Fibroblast of skin of right quadriceps (primary cell): ENCODE measurements at places on chromosomes 7 and 10.
A peak's percentile ranks its signal among the peaks of the same experiment; 100 is the strongest.

- DNase-seq = no peak
These were observed 3.5 kb downstream of the CYP26C1 start for GRCh38 chr10:93063977-93064660.

DNA sequence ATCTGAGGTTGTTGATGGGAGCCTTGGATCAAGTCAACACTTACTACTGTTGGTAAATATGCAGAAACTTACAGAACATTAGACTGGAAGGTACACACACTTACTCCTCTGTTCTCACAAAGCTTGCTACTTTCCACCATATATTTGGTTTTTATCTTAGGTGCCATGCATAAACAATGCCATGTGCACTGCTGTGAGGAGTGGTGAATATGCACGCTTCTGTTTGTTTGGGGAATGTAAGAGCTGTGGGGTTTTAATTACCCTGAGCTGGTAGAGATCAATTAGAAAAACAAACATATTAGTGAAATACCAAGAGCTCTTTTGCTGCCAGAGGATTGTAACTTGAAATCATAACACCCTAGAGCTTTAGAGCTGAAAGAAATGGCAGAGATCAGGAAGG, 79.8 kb upstream of the ARID5B start:
- DNase-seq = no peak

- no peak for DNase-seq
These were observed 11.0 kb downstream of the POT1 start for GRCh38 chr7:124918662-124919061.

DNA sequence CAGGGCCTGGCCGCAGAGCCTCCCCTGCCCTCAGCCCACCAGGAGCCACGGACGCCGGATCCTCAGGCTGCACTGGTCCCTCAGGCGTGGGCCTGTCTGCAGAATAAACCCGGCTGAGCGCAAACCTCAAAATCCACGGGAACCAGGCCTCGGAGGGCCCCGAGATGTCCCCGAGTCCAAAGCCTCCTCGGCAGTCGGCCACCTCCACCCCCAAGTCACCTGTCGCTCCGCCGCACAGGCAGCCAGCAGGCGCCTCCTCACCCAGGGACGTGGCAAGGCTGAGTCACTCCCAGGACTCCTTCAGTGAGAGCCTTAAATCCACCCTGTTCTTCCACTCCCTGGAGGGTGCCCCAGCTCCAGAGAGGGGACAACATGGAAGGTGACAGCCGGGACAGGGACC, 33.2 kb downstream of the STK32C start:
- no peak for DNase-seq

- DNase-seq = no peak
These were observed 4.9 kb upstream of the NKX2-3 start for GRCh38 chr10:99527526-99528493.

GRCh38 chr7:108073305-108074070, 56.7 kb downstream of the LAMB4 start:
- DNase-seq = no peak

GRCh38 chr10:132496360-132497062, 41.1 kb upstream of the INPP5A start:
- no peak for DNase-seq

GRCh38 chr10:113493882-113494301, 59.0 kb upstream of the HABP2 start:
- peak; percentile 79 for DNase-seq

DNA sequence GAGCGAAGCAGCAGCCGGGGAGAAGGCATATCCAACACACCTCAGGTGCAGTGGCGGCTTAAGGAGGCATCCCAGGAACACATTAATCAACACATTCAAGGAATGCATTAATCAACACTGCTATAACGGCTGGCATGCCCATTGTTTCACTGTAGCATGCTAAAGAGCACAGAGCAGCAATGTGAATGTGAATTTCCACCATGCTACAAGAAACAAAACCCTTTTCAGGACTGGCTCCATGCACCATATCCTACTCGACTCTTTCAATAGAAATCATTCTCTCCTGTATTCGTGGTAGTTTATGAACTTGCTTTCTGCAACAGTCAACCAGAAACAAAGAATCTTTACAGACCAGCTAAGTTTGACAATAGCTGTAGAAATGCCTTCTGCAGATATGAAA, 149.0 kb downstream of the NRCAM start:
- DNase-seq = no peak

- no peak for DNase-seq
These were observed 64.1 kb downstream of the PHTF2 start for GRCh38 chr7:77862691-77863090.

GRCh38 chr7:12926206-12926605, 238.8 kb downstream of the ARL4A start:
- no peak for DNase-seq

DNA sequence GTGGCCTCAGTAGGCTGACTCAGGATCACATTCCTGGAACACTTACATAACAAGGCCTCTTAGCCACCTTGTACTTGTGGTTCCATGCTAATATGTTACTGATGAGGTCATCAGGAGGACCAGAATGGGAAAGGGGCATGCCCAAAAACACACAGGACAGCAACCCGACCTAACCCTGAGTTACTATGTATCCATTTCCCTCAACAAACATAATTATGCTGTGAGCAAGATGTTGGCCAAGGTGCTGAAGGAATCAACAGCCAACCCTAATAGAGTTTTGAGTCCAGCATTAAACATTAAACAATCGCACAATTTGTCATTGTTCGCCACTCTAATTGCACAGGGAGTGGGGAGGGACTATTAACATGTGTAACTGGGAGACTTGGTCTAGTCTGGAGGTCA, 129.4 kb downstream of the PLPP4 start:
- DNase-seq = no peak

GRCh38 chr10:103695584-103696005, 159.8 kb downstream of the SH3PXD2A start:
- peak; percentile 63 for DNase-seq

DNA sequence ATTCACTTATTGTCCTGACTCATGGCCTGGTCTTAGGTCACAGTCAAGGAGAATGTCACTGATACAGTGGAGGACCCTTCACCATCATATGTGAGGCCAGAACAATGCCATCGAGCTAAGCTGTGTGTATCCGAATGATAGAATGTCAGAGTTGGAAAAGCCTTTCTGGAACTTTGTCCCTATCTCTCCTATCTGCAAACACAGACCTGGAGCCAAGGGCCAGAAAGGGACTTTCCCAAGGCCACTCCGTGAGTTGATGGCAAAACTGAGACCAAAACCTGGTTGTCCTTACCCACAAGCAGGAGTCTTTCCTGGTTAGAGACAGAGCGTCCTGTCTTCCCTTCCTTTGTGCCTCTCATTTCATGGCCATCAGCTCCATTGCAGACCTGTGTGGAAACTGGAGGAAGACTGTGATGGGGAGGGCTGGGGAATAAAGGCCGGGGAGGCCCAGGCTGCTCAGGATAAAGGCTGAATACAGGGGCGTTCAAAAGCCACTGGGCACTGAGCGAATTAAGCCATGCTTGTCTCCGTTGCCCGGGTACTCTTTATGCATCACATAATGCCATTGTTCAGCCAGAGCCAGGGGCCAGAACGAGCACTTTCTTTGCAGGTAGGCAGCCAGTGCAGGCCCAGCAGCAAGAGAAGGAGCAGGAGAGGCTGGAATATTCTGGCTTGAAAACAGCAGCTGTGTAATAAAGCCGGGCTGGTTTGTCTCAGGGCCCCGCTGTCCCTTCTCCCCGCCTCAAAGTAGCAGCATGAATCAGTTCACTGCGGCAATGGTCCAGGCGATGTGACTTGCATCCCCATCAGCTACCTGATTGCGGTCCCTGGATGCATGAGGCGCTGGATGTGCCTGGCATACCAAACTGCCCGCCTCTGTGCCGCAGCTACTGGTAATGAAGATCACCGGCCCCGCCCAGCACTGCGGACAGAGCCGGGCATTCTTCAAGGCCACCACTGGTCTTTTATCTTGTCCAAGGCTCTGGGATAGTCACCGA, 143.0 kb downstream of the RPS24 start:
- no peak for DNase-seq

DNA sequence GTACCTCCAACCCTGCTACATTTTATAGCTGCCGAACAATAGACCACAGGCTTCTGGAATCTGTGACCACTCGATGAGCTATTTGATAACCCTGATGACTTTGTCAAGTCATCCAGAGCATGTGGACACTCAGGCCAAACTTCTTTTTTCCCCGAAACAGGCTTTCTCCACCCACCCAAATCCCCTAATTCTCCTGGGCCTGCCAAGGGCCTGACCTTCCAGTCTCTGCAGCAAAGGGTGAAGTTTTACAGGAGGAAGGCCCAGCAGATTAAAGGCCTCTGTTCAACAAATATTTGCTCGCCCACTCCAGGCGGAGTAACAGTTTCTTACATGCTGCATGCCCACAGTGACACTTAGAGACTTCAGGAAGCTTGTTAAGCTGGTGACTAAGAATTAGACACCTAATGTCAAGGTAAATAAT, 2.0 kb downstream of the JCAD start:
- DNase-seq = no peak

DNA sequence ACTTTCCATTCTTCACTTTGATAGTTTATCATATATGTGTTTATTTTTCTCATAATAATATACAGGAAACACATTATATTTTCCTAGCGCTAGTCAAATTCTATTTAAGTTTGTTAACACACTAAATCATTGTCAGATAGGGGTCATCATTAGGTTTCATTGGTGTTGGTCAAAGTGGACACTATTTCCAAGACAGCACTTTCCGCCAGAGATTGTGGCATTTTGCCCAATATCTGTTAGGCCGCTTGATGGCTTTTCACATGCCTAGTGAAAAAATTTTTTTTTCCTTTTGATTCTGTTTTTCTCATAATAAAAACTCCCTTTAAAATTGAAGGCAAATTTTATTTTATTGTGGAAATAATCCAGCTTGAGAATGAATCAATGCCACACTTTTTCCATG, 495.4 kb upstream of the AKR1E2 start:
- DNase-seq = no peak

- DNase-seq = no peak
These were observed 25.9 kb downstream of the LAMB1 start for GRCh38 chr7:107977048-107977447.

DNA sequence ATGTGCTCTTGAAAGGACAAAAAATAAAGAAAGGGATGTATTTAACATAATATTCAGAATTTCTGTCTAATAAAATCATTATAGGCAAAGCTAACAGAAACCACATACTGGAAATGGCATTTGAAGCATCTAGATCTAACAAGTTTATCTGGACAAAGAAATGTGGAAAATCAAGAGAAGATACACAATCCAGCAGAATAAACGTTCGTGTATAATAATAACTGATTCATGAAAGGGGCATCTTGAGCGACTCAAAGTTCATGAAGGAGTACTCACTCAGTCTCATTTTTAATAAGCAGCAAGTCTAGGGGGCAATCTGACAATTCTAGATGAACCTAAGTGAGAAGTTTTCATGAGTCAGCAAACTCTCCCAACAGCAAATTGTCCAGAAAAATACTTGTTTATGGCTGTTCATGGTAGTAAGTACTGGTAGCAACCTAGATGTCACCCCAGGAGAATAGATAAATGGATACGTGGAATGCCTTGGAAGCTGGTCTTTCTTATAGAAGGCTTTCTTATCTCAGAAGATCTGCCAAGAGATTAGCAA, 541.8 kb downstream of the INHBA start:
- no peak for DNase-seq

DNA sequence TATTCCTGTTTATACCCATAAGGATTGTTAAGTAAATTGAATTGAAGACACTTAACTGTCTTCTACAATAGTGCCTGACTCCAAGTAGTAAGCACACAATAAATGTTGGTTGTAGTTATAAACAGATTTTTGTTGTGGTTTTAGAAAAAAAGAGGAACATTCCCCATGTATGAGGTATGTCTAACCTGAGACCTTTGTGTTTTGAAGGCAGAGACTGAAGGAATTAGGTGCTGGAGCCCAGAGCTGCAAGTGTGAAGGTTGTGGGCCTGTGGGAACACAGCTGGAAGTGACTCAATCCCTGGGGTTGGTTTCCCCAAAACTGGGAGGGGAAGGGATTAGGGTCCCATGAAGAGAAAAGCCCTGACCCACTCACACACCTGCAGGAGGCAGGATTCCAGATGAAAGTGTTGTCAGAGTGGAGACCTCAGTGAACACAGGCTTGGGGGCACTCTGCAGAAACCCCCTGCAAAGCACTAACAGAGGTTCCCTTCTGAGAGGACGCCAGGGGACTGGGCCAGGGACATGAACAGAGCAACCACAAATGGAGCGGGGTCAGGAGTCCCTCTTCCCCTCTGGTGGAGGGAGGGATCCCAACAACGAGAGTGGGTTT, 265.1 kb upstream of the KLF14 start:
- no peak for DNase-seq

- peak; percentile 84 for DNase-seq
These were observed 246.1 kb downstream of the REEP3 start for GRCh38 chr10:63767138-63767801.

DNA sequence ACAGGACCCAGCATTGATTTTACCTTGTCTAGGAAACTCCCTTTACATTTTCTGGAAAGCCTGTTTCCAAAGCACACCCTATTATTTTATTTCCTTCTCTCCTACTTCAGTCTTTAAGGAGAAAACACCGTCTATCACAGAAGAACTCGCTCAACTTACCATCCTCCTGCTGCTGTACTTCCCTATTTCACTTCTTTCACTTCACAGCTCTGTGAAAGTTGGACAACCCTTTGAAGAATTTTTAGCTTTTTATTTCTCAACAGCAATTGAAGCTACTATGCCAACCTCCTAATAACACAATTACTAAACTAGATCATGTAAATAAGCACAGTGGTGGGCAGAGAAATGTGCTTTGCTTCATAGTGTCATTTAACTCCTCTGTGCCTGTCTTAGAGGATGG, 166.5 kb downstream of the TFEC start:
- DNase-seq = no peak

GRCh38 chr7:138386821-138387220, 73.2 kb upstream of the TRIM24 start:
- DNase-seq = no peak

- no peak for DNase-seq
These were observed 36.9 kb upstream of the C10orf67 start for GRCh38 chr10:23381298-23382040.

- peak; percentile 61 for DNase-seq
These were observed 7.8 kb upstream of the HERC4 start for GRCh38 chr10:68082872-68083271.

GRCh38 chr10:34045571-34046190, 711.2 kb upstream of the NRP1 start:
- DNase-seq = peak; percentile 82

DNA sequence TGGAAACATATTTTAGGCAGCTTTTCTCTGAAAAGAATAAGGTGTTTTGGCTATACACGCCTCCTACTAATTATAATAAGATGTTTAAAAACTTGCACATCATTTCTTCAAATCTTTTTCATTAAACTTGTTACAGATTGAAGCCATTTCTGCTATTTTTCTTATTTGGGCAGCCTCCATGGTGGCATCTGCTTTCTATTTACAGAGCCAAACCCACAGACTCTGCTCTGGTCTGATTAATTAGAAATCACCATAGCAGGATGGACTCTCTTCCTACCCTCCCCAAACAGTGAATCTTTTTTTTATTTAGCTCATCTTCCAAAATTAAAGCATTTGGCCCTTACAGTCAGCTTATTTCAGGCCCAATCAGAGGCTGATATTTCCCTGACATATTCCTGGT, 85.7 kb upstream of the AOAH start:
- DNase-seq = no peak

- no peak for DNase-seq
These were observed 40.5 kb downstream of the ADRB1 start for GRCh38 chr10:114084215-114084614.
